DND-41 (cell line): ENCODE measurements at places on chromosomes 4 and X.

DNA sequence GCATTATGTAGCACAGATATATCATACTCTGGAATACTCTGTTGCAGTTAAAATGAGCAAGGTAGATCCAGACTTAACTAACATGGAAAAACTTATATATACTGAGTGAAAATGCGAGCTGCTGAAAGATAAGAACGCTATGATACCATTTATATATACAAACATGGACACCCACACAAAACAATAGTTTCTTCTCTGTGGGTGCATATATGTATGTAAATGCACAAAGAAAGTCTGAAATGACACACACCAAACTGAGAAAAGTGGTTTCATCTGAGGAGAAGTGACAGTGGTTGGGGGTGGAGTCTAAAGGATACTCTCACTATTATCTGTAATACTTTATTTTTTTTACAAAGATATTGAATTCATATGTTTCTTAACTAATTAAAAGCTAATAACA lies 12.2 kb upstream of the FGF2 start:
- no peak for DNase-seq

- DNase-seq: no peak
Observed at GRCh38 chr4:38099908-38100407, 139.8 kb downstream of the PTTG2 start.

GRCh38 chr4:79492148-79492547 lies 84.1 kb upstream of the GK2 start:
- no peak for DNase-seq

GRCh38 chr4:120207021-120207420 lies 140.4 kb upstream of the MAD2L1 start:
- no peak for DNase-seq

- DNase-seq: no peak
Observed at GRCh38 chrX:141638550-141638949, 49.0 kb downstream of the SPANXA2 start.

DNA sequence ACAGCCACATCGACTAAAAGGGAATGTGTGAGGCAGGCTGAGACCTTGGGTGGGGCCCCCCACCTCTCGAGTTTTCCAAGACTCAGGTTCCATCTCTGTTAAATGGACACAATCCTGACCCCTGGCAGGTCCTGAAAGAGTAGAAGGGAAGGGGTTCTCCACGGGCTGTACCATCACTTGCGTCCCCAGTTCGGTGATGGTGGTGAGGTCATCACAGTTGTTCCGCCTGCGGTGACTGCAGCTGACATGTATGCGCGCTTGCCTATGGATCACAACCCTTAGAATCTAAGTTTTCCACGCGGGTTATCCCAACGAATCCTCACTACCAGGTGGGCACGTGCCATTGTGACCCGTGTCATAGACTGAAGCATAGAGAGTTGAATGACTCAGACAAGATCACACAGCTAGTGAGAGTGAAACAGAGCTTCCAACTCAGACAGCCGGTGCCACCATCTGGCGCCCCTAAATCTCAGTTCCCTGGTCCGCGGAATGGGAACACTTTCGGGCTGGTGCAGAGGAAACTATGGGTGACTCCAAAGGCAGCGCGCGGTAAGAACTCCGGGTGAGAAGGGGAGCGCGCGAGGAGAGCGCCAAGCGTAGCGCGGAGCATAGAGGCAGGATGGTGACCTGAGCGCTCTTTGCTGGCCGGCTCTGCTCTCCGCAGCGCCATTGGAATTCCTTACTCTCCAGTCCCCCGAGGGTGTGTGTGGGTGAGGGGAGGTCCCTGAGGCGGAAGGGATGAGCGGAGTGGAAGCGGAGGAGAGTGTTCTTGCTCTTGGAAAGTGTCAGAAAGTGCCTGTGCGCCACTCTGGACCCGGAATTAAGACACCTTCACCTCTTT lies 10.5 kb downstream of the MSX1 start:
- no peak for DNase-seq

GRCh38 chr4:151169223-151169622 lies 69.8 kb downstream of the RPS3A start:
- no peak for DNase-seq

- no peak for DNase-seq
Observed at GRCh38 chrX:153863251-153863991, 22.6 kb downstream of the L1CAM start.

DNA sequence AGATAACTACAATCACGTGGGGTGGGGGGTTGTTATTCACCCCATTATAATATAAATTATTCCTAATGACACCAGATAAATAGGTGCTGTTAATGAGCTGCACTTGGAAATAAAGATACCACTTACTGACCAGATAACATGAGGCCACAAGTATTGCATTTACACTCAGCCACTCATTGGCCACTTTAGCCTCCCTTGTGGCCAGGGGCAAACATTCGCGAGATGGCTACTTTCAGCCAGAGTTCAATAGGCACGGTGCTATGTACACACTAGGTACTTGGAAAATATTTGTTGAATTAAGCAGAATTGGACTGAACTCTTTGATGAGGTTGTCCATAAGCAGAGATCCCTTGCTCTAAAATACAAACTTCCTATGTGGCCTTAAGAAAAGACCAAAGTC lies 713.7 kb upstream of the TENM3 start:
- no peak for DNase-seq

GRCh38 chr4:41334182-41334581 lies 77.5 kb downstream of the UCHL1 start:
- DNase-seq: no peak

- DNase-seq: no peak
Observed at GRCh38 chr4:139243448-139244365, 36.3 kb downstream of the MGARP start.

DNA sequence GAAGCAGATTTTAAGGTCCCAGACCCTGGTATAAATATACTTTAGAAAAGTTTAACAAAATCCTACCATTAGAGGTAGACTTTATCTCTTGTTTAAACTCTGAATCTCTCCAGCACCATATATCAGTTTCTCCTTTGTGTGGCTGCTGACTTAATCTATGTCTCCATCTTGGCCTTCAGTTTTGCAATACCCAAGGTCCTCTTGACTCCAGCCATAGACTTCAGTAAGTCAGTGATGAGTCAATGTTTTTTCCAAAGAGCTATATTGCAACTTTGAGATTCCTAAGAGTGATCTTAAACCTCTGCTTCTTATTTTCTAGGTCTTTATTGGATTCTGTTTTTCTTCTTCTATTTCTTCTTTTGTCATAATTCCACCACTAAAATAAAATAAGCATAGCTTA lies 50.8 kb upstream of the ADGRL3 start:
- DNase-seq: no peak

DNA sequence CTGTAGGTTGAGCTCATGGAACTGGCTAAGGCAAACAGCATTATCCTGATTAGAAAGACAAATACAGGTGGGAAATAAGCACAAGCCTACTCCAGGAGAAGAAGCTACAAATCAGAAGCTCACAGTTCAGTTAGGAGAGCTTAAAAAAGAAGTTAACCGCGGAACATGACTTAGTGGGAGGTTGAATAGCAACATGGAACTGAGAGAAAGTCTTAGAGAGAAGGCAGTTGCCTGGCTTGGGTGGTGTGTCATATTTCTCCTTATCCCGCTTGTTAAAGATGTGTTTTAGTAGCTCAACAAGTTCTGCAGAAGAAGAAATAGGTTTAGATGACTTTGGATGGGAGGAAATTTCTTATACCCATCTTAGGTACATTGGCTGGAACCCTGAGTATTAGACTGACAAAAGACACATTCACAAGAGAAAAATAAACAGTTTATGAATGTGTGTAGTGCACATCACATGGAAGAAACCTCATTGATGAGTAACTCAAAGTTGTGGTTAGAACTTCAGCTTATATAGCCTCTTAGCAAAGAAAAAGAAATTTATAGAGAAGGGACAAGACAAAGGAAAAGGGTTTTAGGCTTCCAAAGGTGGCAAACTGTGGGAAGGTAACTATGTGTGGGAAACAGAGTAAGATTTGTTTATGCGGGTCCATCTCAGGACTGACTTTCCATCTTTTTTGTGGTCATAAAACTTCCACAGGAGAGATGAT lies 37.4 kb upstream of the RXFP1 start:
- no peak for DNase-seq

DNA sequence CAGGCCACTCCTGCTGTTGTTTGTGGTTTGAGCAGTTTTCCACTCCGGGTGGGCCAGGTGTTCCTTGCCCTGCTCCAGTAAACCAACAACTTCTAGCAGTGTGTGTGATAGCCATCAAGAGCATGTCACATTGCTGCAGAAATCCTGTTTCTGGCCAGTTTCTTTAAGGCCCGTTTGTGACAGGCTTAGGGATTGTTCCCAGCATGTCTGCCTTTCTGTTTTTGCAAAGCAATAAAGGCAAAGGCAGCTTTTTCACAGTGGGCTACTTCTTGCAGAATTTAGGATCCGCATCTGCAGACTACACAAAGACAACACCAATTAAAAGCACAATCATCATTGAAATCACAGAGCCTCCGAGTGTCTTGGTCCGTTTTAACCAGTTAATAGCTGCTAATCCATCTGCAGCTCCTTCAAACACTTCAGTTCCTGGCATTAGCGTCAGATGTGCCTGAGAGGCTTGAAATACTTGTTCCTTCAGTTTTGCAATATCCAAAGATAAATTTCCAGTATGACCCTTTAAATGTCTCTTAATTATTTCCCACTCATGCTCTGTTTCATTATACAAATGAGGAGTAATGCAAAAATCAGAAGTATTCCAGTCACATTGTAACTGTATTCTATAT lies 65.1 kb downstream of the ADAM29 start:
- peak; percentile 49 for DNase-seq
